ENCODE measurements at places on chromosomes 5 and 9.

DNA sequence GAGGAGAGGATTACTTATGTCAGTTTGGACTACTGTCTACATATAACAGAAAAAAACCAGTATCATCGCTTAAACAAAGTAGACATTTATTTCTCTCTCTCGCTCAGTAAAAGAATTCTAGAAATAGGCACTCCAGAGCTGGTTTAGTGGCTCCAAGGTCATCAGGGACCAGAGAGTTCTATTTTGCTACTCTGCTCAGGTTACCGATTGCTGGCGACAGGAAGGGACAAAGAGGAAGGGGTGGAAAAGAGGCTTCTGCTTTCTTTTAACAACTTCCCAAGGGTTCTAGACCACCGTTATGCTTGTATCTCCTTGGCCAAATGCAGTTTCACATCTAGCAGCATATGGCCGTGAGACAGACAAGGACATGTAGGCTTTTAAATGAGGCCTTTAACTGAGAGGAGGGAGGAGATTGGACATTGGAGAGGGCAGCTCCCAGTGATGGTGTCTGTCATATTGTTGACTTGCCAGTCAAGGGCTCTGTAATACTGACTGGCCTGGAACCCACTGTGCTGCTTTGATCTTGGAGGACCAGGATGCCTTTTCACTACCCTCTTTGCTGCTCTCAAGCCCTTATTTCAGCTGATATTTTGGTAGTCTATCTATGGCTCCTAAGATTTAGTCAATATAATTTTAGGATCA, 15.6 kb upstream of the DCP2 start:
- DNase-seq: no peak

DNA sequence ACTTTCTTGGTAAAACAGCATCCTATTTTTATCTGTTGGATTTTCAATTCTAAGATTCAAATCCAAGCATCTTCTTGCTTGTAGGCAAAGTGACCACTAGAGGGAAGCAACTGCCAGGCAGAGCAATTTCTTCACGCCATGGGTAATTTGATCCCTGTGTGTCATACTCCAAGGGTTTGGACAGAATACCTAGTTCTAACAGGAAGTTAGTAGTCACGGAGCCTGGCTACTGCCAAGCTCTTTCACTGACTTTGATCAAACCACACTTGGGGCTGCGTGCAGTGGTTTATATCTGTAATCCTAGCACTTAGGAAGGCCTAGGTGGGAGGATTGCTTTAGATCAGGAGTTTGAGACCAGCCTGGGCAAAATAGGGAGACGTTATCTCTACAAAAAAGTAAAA, 473.6 kb upstream of the TNC start:
- DNase-seq: no peak

- no peak for DNase-seq
Observed at GRCh38 chr5:59079622-59080620, 497.0 kb downstream of the RAB3C start.

DNA sequence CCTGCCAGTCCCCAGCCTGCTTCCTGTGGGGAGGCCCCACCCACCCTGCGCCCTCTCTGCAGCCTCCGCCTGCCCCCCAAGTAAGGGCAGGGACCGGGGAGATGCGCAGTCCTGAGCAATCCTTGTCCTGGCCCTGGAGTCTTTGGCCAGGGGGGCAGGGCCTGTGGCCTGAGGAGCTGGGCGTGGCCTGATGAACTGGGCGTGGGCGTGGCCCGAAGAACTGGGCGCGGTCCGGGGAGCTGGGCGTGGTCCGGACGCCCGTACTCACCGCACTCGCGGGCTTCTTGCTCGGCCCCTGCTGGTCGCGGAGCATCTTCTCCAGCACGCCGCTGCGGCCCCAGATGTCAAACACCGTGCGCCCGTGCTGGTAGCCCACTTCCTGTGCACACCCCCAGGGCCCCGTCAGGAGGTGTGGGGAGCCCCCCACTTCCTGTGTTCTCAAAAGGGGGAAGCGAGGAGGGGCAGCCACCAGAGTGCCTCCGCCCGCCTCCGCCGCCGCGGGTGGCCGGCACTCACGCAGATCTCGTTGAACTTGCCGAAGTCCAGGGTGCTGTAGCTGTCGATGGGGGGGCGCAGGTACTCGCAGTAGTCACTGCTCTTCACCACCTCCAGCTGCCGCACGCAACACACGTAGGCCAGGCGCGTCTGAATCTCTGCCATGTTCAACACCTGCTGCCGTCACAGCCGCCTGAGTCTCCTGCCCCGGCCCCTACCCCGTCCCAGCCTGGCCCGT, 2.7 kb upstream of the NSMF start:
- DNase-seq: peak; percentile 79

- DNase-seq: no peak
Observed at GRCh38 chr9:70802206-70802605, 319.2 kb downstream of the TRPM3 start.

GRCh38 chr9:127224883-127225739, 39.5 kb upstream of the GARNL3 start:
- peak; percentile 99 for DNase-seq

DNA sequence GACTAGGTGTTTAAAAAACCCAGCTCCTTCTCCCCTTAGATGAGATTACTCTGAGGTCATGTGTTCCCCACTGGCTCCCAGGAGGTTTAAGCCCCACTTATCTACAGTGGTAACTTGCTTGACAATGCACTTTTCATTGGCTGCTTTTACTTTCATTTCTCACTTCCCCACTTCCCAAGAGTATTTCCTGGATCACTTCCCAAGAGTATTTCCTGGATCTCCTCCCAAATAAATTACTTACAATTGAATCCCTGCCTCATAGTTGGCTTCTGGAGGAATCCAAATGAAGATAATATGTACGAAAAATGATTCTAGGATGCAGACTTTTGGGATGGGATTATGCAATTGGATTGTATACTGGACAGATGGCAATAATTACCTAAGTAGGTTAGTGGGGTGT, 47.1 kb upstream of the CHSY3 start:
- no peak for DNase-seq

GRCh38 chr5:134122530-134122929, 8.0 kb downstream of the TCF7 start:
- DNase-seq: peak; percentile 78

- DNase-seq: no peak
Observed at GRCh38 chr5:169758886-169759285, 121.8 kb downstream of the DOCK2 start.

GRCh38 chr9:3903273-3903672, 377.5 kb upstream of the RFX3 start:
- DNase-seq: no peak

DNA sequence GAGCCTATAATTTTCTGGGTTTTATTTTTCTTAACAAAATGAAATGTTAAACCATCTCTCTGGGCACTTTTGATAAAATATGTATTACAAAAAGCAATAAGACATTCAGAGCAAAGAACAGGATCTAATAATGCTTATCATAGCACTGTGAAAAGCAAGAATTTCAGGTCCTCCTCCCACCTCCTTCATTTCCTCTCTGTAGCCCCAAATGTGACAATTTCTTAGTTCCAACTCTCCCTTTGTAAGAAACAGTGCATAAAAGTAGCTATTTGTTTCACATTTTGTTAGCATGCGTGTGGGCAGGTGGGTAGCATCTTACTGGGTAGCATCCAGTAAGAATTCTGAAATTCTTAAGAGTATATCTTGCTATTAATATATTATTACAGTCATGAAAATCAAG, 130.9 kb upstream of the RASA1 start:
- DNase-seq: no peak

DNA sequence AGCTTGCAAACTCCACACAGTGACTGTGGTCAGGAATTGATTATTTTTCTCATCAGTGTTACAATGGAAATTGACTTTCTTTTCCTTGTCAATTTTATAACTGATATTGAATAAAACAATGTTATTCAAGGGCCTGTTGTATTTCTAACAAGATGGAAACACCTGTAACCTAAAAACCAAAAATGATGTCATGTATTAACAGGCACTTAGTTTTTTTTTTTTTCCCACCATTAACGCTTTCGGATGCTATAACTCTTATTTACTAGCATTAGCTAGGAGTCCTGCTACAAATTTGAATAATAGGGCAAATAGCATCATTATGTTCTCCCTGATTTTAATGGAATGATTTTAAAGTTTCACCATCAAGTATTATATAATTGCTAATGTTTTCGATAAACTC, 30.3 kb downstream of the RNF180 start:
- DNase-seq: no peak

DNA sequence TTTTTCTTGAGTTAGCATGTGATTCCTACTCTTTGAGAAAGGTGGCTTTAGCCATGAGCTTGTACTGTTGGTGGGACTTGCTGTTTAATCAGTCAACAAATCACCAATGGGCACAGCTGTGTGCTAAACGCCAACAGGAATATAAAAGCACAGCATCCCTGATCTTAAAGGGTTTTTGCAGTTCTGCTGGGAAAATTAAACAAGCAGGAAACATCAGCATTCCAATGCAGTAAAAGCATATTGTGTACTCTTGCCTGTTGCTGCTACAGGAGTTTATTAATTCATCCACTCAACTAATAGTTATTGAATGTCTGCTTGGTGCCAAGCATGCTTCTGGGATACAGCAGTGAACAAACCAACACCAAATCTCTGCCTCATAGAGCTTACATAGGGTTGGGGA, 27.4 kb upstream of the F2RL1 start:
- DNase-seq: no peak

GRCh38 chr9:125343518-125344275, 82.1 kb downstream of the GAPVD1 start:
- DNase-seq: no peak

DNA sequence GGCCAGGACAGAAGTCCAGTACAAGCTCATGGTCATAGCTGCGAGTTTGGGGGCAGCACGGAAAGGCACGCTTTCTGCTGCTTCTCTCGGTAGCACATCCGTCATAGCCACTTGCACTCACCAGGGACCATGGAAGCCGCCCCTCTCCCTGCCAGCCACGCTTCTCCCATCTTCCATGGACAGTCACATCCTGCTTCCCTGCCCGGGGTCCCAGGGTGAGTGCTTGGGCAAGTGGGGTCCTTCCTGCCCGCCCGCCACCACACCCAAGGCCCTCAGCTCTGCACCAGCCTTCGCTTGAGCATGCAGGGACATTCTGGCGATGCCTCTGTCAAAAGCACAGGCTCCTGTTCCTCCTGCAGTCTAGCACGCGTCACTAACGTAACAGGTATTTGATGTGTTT, 13.1 kb upstream of the IRX2 start:
- no peak for DNase-seq

- no peak for DNase-seq
Observed at GRCh38 chr5:2750758-2751464, 566 bp downstream of the IRX2 start.

GRCh38 chr5:171848006-171848405, 62.4 kb downstream of the SMIM23 start:
- no peak for DNase-seq

- no peak for DNase-seq
Observed at GRCh38 chr9:131943351-131943841, 136.3 kb downstream of the MED27 start.

- no peak for DNase-seq
Observed at GRCh38 chr9:118938581-118938980, 430.7 kb downstream of the BRINP1 start.

GRCh38 chr9:20117986-20118385, 329.1 kb upstream of the SLC24A2 start:
- no peak for DNase-seq

DNA sequence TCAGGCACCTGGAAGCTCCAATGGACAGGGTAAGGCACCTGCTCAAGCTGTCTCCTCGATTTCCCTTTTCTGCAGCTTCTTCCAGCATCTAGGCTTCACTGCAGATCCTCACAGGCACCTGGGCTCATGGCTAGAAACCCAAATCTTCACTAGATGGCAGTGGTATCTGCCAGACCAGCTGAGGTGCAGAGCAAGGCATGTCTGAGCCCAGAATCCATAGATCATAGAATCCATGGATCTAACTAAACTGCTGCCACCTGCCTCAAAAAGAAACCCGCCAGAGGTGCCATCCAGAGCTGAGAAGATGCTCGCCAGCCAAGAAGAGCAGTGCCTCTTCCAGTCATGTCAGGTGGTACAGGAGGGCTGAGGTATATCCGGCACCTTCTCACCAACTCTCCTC, 6.9 kb downstream of the SHC3 start:
- DNase-seq: no peak

DNA sequence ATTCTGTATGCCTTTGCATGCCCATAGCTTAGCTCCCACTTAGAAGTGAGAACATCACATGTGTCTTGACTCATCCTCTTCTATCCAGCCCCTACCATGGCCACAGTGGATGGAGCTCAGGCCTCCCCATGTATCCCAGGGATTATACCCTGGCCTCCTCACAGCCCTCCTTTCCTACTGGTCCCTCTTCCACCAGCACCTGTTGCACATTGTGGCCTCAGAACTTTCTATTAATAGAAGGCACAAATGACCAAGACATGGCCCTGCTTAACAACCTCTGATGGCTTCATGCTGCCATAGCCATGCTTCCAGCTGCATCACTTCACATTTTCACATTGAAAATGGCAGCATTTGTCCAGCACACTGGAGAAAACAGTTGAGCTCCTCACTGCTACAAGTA, 315.4 kb downstream of the CDK5RAP2 start:
- DNase-seq: no peak

GRCh38 chr5:1874771-1875220, 7.9 kb downstream of the IRX4 start:
- DNase-seq: no peak

GRCh38 chr5:178418471-178419010, 171.7 kb downstream of the COL23A1 start:
- DNase-seq: no peak

DNA sequence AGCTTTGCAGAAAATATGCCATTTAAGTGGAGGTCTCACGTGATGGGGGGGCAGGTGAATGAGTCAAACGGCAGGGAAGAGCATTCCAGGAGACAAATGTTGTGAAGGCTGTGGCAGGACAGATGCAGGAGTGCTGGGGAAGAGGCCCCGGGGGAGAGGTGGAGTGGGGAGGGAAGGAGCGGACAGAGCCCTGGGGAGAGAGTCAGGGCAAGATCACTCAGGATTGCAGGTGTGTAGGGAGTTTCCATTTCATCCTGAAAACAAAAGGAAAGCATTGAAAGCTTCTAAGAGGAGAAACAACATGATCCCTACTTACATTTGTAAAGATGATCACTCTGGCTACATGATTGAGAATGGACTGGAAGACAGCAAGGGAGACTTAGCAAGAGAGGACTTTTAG, 323.3 kb downstream of the ASTN2 start:
- DNase-seq: no peak

DNA sequence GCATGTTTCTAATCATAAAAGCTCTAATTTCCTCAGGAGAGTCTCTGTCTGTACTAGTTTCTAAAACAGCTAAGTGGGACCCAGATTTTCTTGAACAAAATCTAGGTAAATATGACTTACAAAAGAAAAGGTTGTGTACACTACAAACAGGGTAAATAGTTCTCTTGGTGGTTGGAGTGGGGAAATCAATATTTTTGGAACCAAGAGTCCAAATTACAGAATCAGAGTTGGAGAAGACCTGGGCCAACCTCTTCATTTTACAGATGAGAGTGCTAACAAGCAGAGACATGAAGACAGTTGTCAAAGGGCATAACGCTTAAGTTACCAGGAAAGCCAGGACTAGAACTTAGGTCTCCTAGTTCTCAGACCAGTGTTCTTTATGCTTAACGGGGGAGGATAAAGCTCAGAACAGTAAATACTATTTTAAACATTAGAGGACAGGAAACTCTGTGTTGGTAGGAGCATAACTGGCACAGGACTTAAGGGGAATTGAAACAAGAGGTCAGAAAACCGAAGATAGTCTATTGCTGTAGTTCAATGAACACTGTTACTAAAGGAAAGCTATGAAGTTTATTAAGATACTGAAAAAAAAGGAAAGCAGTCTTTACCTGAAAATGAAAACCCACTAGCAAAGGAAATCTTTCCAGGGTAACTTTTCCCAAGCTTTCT, 9.3 kb upstream of the GOLGA1 start:
- DNase-seq: no peak

GRCh38 chr9:103949096-103949495, 145.0 kb upstream of the SMC2 start:
- DNase-seq: no peak
